Immature natural killer cell (primary cell): ENCODE measurements at places on chromosomes 4 and X. TPM values are rescaled to one million over a fixed set of nuclear protein-coding genes. Genes with fewer than 3 reads are reported as not detected.

BEX4 gene
- 74.6 TPM for polyA plus RNA-seq

GATA1 gene
- 0.28 TPM for polyA plus RNA-seq

GPRASP3 gene
- 0.16 TPM for polyA plus RNA-seq

ZNF827 gene
- polyA plus RNA-seq: 1.7 TPM

DSPP gene
- polyA plus RNA-seq: not detected

SH3TC1 gene
- polyA plus RNA-seq: 3.4 TPM

ATG4A gene
- polyA plus RNA-seq: 43.2 TPM

DNA sequence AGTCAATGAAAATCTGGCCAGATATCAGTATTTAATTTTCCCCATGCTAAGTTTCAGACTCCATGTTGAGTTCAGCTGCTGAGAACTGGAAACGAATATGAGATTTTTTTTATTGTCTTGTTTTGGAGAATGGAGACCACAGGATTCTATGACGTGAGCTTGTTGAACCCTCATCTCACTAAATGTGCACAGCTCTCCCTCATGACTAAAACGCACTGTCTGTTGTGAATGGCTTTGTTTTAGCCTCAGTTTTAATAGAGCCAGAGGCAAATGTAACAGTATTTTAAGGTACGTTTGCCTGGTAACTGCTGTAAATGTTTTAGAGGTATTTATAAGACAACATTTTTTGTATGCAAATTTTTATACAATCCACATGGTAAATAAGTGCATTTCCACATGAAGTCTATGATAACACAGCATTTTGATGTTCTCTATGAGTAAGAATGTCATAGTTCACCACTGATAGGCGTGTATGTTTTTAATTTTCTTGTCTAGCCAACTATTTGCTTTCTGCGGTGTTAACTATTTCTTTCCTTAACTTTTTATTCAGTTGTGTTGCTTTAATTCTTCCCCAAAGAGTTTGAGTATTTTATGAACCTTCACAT is 1159.3 kb upstream of the TENM3 start:
- no peak overlapping the region for H3K4me3 ChIP-seq
- no peaks in the 10 kb centered on the region for H3K4me1 ChIP-seq
- DNase-seq: no peak
- H3K27me3 ChIP-seq: no peaks in the 10 kb centered on the region

DNA sequence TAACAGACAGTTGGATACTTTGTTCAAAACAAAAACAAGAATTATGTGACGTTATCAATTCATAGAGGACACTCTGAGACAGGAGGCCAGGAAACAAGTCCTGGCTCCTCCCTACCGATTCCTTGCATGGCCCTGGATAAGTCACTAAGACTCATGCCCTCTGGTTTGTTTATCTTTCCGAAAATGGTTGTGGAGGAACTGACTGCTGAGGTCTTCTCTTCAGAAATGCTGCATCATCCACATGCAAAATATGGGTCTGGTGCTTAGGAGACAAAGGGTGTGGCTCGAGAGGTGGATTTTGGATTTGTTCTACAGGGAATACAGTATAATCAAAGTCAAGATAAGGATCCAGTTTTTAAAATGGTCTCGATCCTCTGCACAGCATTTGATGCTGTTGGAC is 130.9 kb downstream of the RELL1 start:
- H3K4me3 ChIP-seq: no peak overlapping the region
- no peaks in the 10 kb centered on the region for H3K4me1 ChIP-seq
- no peak overlapping the region for H3K27ac ChIP-seq

DNA sequence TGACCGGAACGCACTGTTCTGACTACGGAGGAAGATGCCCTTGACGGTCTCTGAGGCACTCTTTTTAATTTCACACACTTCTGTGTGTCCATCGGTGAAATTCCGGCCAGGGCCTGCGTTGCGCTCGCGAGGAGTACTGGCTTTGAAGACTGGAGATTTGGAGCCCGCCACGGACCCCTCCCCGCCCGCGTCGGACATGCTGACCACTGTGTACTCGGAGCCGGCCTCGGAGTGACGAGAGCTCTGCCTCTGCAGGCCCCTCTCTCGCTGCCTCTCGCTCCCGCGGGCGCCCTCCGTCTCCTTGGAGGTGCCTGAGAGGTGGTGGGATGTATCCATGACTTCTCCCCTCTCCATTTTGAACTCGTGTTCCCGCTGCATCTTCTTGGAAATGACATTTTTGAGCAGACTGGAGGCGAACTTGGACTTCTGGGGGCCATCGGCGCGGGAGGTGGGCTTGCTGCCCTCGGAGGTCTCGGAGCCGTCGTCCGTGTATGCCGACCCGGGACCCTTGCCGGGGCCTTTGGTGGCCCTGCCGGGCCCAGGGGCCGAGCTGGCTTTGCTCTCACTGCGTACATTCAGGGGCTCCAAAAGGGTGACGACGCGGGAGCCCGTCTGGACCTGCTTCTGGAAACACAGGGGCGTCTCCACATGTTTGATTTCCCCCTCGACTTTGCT is 5.7 kb downstream of the C4orf54 start:
- no peak for DNase-seq
- H3K27ac ChIP-seq: no peak overlapping the region
- no peaks in the 10 kb centered on the region for H3K36me3 ChIP-seq
- H3K4me3 ChIP-seq: no peak overlapping the region

- no peaks in the 10 kb centered on the region for H3K4me1 ChIP-seq
- H3K27ac ChIP-seq: no peak overlapping the region
- no peak overlapping the region for H3K4me3 ChIP-seq
- H3K36me3 ChIP-seq: no peaks in the 10 kb centered on the region
- DNase-seq: no peak
- peaks cover 1% of the 10 kb centered on the region for H3K27me3 ChIP-seq
Measured at GRCh38 chr4:152598454-152598853, 62.6 kb upstream of the FBXW7 start.

- DNase-seq: no peak
- H3K27me3 ChIP-seq: no peaks in the 10 kb centered on the region
- no peaks in the 10 kb centered on the region for H3K4me1 ChIP-seq
Measured at GRCh38 chrX:36867143-36867542, 141.0 kb upstream of the FAM47C start.

DNA sequence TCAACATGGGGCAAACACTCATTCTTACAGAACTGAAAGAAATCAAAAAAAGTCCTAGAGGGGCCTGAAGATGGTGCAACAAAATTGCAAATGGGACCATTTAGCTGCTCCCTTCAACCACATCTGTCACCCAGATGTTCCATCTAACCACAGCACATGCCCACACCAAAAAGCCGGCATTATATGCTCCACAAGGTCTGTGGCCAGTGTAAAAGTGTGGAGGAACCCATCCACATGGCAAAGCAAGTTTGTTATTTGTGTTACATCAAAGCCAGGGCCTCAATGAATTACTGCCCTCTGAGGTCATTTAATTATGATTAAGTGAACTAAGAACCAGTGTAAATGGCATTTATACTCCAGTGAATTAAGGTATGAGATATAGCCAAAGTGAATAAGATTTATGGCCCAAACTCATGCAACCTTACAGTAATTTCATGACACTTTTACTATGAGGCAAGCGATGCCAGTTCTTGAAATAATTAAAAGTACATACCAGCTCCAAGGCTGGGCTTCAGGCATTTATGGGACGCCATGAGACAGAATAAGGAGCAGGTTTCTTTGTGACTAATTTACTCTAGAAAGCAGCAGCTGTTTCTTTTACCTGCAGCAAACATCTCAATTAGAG is 48.7 kb upstream of the FGF16 start:
- no peak overlapping the region for H3K27ac ChIP-seq
- no peaks in the 10 kb centered on the region for H3K36me3 ChIP-seq
- no peak for DNase-seq
- H3K27me3 ChIP-seq: peaks cover 4% of the 10 kb centered on the region
- H3K4me1 ChIP-seq: no peaks in the 10 kb centered on the region

DNA sequence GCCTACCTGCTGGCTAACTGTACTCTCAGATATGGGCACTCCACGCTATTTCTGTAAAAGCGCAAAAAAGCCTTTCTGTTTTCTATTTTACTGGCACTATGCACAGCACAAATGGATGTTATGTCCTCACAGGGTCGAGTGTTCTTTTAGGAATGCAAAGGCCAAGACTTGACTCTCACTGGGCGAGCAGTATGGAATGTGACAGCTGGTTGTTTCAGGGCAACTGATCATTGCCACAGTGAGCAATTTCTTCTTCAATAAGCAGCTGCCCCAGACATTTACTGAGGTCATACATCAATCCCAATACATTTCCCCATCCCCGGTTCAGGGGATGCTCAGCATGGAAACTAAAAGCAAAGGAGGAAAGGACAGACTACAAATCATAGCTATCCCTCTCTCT is 58.2 kb downstream of the PDE5A start:
- peaks cover 4% of the 10 kb centered on the region for H3K27me3 ChIP-seq
- DNase-seq: no peak
- no peak overlapping the region for H3K4me3 ChIP-seq
- no peaks in the 10 kb centered on the region for H3K36me3 ChIP-seq
- no peaks in the 10 kb centered on the region for H3K4me1 ChIP-seq

- no peak overlapping the region for H3K27ac ChIP-seq
- H3K36me3 ChIP-seq: no peaks in the 10 kb centered on the region
- H3K4me3 ChIP-seq: no peak overlapping the region
- H3K4me1 ChIP-seq: no peaks in the 10 kb centered on the region
- DNase-seq: no peak
- H3K27me3 ChIP-seq: no peaks in the 10 kb centered on the region
Measured at GRCh38 chr4:88297212-88297516, 12.8 kb upstream of the PPM1K start.

GRCh38 chrX:12080265-12080664 is 58.0 kb upstream of the FRMPD4 start:
- no peaks in the 10 kb centered on the region for H3K36me3 ChIP-seq
- no peak overlapping the region for H3K4me3 ChIP-seq
- no peaks in the 10 kb centered on the region for H3K27me3 ChIP-seq
- no peaks in the 10 kb centered on the region for H3K4me1 ChIP-seq

DNA sequence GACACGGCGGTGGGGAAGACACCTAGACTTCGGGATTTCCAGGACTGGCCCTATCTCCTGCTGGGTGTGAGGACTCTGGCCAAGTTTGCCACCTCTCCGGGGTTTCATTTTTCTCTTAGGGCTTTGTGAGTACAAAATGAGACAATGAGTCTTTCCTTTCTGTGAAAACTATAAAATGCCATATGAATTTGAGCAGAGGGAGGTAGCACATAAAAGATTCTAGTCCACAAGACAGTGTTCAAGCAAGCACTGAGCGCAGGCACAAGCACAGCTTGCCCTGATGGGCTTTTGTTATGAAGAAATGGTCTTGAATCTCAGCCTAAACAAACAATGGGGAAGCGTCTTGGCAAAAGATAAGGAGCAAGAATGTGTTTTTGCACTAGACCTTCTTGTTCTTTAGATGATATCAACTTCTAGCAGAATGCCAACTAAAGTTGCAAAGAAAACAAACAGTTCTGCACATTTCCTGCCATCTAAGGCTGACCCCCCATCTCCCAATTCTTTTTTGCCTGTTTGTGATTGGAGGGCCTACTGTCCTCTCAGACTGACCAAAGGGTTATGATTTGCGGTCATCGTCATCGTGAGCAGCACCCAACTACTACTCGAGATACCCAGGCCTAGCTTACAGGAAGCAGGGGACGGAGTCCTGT is 73.0 kb upstream of the ZNF518B start:
- no peak overlapping the region for H3K27ac ChIP-seq
- no peaks in the 10 kb centered on the region for H3K36me3 ChIP-seq
- H3K27me3 ChIP-seq: no peaks in the 10 kb centered on the region
- DNase-seq: no peak

DNA sequence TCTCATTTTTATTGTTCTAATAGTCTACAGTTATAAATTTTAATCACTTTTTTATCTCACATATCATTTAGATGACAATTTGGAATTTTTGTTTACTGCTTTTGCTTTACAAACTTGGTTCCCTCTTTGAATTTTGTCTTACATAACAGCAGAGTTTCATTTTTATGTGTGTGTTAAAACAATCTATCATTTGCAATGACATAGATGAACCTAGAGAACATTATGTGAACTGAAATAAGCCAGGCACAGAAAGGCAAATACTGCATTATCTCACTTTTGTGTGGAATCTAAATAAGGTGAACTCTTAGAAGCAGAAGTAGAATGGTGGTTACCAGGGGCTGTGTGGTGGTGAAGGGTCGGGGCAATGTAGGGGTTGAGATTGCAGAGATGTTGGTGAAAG is 170.7 kb downstream of the GASK1B start:
- no peak overlapping the region for H3K27ac ChIP-seq
- no peak for DNase-seq
- no peaks in the 10 kb centered on the region for H3K4me1 ChIP-seq
- H3K4me3 ChIP-seq: no peak overlapping the region

- no peak for DNase-seq
- no peaks in the 10 kb centered on the region for H3K36me3 ChIP-seq
- no peak overlapping the region for H3K27ac ChIP-seq
- no peak overlapping the region for H3K4me3 ChIP-seq
- peaks cover 3% of the 10 kb centered on the region for H3K27me3 ChIP-seq
Measured at GRCh38 chrX:97315939-97316338, 432.2 kb downstream of the RPA4 start.

DNA sequence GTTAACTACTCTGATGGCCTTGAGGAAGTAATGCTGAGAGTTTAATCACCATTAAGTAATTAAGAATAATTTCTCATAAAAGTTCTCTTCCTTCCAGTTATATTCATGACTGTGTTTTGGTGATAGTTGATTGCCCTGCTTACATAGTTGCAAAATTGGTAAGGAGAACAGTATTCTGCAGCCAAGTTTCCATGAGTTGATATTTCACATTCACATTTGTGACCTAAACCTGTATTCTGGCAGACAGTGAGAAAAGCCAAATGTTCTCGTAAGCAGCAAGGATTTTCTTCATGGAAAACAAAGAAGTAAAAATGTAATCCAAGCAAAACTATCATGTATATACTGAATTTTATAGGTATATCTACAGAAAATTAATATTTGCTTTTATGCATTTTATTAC is 187.8 kb upstream of the NUDT6 start:
- H3K27ac ChIP-seq: no peak overlapping the region
- DNase-seq: no peak
- H3K4me3 ChIP-seq: no peak overlapping the region

DNA sequence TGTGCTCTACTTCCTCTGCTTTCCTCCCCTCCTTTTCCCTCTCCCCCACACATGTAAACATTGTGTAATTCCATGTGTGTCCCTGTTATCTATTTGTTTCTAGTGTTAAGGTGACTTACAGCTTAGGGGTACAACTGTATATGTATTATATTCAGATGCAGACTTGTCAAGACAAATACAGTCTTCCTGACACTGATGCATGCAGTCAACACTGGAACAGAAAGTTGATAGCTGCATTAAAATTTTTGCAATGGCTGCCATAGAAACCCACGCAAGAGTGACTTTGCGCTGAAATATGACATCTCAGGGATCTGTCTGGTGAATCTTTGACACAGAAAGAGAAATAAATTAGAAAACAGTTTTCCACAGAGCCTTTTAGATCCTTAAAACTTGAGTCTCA is 656.7 kb downstream of the IL1RAPL1 start:
- no peak overlapping the region for H3K4me3 ChIP-seq
- no peak overlapping the region for H3K27ac ChIP-seq
- H3K27me3 ChIP-seq: no peaks in the 10 kb centered on the region
- H3K36me3 ChIP-seq: no peaks in the 10 kb centered on the region

DNA sequence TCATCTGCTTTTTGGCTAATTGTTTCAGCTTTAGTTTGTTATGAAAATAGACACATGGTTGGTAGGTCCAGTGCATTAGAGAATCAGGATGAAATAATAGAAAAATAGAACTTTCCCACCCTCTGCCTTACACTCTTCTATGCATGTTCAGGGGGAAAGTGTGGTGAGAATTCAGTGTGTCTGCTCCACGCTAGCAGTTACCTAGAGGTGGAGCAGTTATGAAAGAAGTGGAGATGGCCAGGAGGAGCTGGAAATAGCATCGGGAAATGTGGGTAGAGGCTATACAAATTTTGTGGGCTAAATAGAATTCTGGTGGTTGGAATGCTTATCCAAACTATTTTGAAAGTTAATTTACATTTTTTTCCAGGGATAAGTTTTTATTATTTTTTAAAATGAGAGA is 91.4 kb upstream of the MAD2L1 start:
- H3K4me1 ChIP-seq: no peaks in the 10 kb centered on the region
- no peak for DNase-seq
- H3K27me3 ChIP-seq: no peaks in the 10 kb centered on the region
- H3K27ac ChIP-seq: no peak overlapping the region
